ENCODE measurements at places on chromosomes 3 and 15.

DNA sequence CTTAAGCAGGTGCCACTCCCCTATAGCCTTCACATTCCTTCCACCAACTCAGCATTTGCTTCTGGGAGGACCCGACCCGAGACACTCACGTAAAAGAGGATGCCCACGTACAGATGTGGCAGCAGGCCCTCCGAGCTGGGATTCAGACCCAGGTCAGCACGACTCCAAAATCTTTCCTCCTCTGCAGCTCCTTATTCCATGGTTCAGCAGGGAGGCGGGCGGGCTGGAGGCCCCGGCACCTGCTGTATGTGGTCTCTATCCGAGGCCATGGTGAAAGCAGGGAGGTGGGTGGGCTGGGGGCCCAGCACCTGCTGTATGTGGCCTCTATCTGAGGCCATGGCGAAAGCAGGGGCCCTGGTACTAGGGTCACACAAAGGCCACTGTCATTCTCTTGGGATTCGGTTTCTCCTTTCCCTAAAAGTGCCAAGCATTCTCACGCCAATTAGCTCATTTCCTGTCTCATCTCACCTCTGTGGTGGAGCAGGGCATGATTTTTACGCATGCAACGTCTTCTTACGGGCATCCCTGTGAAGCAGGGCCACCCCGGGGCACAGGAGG lies 5.9 kb upstream of the MUC4 start:
- DNase-seq, result no peak

- peak; percentile 73 for DNase-seq
These were observed at the start of gene HEG1 for GRCh38 chr3:125055913-125056745. Gene HEG1 (minus strand): TSS chr3:125055997. CDS start chr3:125055890, 107 bp downstream.

DNA sequence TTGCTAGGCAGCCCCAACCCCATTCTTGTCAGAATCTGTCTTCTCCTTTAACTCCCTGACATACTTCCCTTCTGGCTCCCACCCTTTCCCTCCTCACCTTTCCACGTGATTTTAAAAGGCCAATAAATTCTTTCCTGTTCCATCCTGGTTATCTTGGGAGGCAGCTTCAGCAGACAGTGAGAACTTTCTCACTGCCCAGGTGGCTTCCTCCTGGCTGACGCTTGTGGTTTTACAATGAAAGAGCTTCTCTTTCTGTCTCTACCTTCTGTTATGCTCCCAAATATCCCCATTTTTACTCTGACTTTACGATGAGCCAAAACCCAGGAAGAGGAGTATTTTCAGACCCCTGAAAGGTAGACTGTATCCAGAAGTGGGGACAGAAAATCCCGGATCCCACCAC lies 42.1 kb downstream of the GASK1A start:
- DNase-seq, result no peak

DNA sequence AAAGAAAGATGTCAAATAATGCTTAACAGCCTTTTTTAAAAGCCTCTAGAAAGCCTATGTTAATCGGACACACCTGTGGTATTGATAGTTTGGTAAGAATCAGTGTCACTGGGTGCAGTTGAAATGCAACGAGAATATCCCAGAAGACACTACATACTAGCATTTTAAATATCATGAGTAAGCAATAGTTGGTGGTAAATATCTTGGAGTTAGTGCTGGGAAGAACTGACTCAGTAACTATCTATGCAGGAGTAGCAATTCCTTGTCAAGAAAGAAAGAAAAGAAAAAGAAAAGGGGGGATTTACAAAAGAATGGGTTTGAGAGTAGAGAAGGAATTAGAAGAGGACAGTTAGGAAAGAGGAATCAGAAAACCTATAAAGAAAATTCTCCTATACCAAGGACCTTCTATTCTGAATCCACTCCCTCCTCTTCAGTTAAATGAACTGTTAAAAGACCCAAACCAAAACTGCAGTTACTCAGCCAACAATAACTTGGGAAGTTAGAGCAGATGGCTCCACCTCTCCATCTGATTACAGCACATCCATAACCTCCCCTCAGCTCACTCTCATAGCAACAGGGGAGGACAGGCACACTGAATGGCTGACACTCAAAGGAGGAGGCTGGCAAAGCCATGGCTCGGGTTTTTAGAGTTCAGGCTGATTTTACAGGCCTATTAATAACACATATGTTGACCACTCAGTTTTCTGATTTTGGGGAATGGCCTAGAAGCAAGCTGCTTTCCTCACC lies 207.6 kb upstream of the MDFIC2 start:
- DNase-seq, result no peak

DNA sequence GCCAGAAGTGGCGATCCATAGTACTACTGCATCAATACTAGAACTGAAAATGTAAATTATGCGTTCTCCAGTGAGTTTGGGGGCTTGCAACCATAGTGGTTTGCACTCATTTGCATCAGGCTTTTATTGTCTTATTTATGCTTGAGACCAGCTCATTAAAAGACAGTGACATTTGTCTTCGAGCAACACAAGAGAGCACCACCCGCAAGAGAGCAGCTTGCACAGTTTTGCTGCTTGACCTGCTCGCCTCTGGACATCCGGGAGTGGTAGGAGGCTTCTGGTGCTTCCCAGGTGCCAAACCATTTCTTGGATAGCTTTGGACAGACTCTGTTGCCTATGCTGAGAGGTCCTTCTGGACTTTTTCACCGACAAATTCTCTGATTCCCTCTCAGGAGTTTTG lies 294.6 kb downstream of the MEX3B start:
- no peak for DNase-seq

GRCh38 chr3:65181391-65181871 lies 493.6 kb upstream of the ADAMTS9 start:
- DNase-seq, result no peak

GRCh38 chr3:99674086-99674789 lies 35.8 kb downstream of the COL8A1 start:
- DNase-seq, result no peak

GRCh38 chr3:193884027-193884426 lies 251.9 kb upstream of the HES1 start:
- no peak for DNase-seq

GRCh38 chr3:197327701-197328100 lies 29.3 kb upstream of the DLG1 start:
- no peak for DNase-seq

GRCh38 chr3:126452213-126452612 lies 23.5 kb downstream of the ZXDC start:
- no peak for DNase-seq

DNA sequence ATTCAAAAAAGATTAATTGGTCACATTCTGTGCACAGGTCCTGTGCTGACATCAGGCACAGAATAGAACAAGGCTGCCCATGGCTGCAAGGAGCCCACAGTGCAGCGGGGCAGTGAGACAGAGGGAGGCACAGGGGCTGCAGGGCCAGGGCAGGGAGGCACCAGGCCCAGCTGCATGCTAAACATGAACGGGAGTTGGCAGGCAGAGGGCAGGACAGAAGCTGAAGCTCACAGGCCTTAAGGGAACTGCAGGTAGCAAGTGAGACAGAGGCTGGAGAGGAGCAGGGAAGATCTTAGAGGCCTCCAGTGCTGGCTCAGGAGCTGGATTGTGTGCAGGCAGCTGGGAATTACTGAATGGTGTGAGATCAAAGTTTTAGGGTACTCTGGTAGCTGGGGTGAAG lies 26.2 kb downstream of the IDH3A start:
- no peak for DNase-seq

DNA sequence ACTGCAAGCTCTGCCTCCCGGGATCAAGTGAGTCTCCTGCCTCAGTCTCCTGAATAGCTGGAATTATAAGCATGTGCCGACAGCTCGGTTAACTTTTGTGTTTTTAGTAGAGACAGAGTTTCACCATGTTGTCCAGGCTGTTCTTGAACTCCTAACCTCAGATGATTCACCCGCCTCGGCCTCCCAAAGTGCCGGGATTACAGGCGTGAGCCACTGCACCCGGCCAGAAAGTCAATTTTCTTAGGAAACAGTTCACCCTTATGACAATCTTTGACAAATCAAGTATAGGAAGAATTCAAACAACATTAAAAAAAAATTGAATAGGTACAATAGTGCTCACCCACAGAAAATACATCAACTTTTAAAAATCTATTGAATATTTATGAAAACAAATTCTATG lies 23.6 kb upstream of the DUT start:
- no peak for DNase-seq

DNA sequence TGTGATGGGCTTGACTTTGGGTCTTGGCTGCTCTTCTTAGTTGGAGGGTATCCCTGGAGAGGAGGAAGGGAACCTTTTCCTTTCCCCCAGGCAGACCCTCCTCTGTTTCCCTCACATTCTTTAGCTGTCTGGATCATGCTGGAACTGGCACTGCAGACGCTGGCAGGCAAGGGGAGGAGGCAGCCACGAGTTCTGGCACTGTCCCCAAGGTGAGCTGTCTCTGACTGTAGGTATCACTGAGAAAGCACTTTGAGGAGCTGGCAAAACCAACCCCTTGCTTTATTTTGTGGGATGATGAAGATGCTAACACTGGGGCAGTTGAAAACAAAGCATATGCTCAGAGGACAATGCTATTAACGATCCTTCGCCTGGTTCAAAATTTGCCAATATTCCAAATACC lies 175.0 kb downstream of the SOX2 start:
- DNase-seq, result no peak

GRCh38 chr3:70433091-70433490 lies 120.7 kb upstream of the MDFIC2 start:
- DNase-seq, result no peak

DNA sequence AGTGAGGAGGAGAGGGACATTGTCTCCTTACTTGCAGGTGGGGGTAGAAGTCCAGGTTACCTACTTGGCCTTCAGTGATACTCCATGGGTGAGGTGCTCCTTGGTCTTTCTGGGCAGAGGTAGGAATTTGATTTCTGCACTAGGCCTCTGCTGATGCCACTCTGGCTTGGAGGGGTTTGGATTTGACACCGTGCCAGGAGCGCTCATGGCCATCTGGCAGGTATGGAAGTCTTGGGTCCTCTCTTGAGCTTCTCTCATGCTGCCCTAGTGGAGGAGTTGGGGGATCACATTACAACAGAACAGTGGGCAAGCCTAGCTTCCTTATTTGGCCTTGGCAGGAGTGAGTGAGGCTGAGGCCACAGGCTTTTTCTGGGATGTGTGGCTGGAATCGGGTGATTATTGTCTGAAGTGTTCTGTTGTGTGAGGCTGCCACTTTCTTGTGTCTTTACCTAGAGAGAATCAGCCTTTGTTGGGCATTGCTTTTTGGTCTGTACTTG lies 525.0 kb downstream of the GABRG3 start:
- DNase-seq, result no peak

- DNase-seq, result no peak
These were observed 92.2 kb downstream of the LINGO1 start for GRCh38 chr15:77540312-77541060.

DNA sequence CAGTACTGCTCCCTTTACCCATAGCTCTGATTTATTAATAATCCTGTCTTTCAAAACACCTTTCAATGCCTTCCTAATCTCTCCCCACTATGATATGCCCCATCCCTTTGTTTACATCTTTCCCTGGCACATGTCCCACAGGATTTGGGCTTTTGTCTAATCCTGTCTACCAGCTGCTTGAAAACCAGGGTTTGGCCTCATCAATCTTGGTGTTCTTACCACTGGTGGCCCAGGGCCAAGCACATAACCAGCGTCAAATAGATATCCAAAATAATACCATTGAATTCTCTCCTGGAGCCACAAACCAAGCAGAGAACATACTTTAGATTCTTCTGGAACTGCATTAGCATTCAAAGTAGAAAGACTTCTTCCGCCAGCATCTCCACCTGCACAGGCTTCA lies 104.8 kb upstream of the PPP2R3A start:
- DNase-seq, result no peak

GRCh38 chr3:126245811-126246727 lies 65.7 kb upstream of the ALDH1L1 start:
- peak; percentile 4 for DNase-seq

DNA sequence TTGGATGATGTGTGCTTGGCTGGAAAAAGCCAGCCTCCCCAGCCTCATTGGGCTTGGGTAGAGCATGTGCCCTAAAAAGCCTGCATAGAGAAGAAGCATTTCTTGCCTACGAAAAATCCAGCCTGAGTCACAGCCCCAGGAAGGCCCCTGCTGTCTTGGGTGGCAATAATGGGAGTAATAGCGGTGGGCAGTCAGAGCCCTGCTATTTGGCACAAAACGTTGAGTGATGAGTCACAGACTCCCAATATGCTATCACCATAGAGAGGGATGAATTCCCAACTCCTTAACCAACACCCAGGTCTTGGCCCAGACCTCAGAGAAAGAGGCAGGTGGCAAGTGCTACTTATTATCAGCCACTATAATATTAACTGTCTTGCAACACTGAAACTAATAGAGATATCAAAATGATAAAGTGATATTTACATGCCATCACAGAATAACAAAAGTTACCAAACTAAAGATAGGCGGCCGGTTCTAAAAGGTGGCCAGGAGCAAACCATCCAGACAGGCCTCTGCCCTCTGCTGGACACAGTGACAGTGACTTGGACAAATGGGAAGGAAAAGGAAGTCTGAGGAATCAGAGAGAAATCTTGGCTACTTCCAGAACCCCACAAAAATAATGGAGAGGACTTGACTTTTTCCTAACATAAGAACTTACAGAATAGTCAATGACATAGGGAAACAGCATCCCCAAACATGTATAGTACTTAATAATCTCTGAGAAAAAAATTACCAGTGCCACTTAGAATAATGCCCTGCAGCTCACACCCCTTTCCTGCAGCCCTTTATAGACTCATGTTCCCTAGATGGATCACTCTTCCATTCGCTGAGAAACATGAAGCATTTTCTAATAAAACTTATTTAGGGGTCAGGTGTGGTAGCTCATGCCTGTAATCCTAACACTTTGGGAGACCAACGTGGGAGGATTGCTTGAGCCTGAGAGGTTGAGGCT lies 51.9 kb upstream of the MUC13 start:
- DNase-seq, result no peak

- no peak for DNase-seq
These were observed 26.7 kb downstream of the ZIC4 start for GRCh38 chr3:147379651-147380050.

- no peak for DNase-seq
These were observed 16.4 kb downstream of the TGM4 start for GRCh38 chr3:44890852-44891251.

- DNase-seq, result no peak
These were observed 7.7 kb upstream of the IRAK2 start for GRCh38 chr3:10157031-10157430.

DNA sequence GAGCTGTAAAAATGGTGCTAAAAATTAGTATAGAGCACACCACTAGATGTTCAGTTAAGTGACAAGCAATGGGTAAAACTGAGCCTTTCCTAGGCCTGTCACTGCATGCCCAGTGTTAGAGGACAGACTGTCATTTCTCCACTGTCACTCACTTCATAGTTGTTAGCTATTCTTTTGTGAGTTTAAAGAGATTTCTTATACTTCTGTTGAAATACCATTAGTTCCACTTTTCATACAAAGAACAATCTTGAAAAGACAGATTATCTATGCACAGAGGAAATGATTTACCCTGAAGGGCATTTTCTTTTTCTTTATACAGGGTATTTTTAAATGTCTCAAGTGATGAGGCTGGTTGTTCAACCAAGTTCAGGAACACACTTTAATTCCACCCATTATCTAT lies 28.3 kb upstream of the CHMP2B start:
- DNase-seq, result no peak

- no peak for DNase-seq
These were observed 10.9 kb upstream of the CRYBG3 start for GRCh38 chr3:97810779-97811390.

GRCh38 chr3:36653095-36653494 lies 111.3 kb downstream of the DCLK3 start:
- no peak for DNase-seq

Measured in CD4-positive, alpha-beta T cell treated with Interleukin-2 at 100 ng/mL for 4 hours (primary cell).